ENCODE measurements at places on chromosomes 1 and 21. TPM values are rescaled to one million over a fixed set of nuclear protein-coding genes. Genes with fewer than 3 reads are reported as not detected.

AGMAT gene
- total RNA-seq = 0.84 TPM

DNA sequence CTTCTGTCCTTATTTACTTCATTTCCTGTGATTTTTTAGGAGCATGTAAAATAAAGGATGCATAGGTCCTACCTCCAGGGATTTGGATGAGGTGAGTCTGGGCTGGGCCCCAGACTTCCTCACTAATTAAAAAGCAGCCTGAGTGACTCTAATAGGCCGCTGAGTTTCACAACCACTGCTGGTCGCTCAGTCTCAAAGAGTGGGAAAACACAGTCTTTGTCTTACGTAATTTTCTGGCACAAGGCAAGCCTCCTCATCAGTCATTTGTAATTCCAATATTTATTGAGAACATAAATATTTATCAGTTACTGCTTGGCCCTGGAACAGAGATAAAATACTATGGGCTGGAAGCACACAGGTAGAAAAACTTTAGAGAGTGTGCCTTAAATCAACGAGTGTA is 195.4 kb upstream of the RUNX1 start:
- no peak for DNase-seq

HSD3B2 gene
- not detected for total RNA-seq

GRCh38 chr21:30487336-30487735 is at the start of gene KRTAP19-2:
TSS of gene KRTAP19-2 (minus strand) at chr21:30487436. CDS start at chr21:30487348, 88 bp downstream.
- no peak for DNase-seq

GRCh38 chr21:42688841-42689371 is 35.5 kb downstream of the PDE9A start:
- no peak for DNase-seq

DNA sequence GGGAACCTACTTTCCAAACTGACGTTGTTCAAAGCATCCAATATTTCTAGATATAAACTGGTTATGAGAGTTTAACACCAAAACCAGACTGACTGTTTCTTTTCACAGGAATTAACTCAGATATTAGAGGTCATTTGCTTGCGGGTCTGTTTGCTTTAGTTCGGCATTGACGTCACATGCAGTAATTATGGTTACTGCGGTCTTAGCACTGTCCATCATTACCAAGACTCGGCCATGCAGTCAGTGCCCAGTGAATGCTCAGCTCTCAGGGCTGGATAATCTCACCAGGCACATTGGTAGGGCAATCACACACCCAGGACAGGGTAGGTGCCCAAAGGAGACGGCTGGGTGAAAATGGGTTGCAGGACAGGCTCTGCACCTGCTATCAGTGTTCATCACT is 9.9 kb upstream of the F3 start:
- no peak for DNase-seq

WDR64 gene
- total RNA-seq = not detected

AIRE gene
- not detected for total RNA-seq

DNA sequence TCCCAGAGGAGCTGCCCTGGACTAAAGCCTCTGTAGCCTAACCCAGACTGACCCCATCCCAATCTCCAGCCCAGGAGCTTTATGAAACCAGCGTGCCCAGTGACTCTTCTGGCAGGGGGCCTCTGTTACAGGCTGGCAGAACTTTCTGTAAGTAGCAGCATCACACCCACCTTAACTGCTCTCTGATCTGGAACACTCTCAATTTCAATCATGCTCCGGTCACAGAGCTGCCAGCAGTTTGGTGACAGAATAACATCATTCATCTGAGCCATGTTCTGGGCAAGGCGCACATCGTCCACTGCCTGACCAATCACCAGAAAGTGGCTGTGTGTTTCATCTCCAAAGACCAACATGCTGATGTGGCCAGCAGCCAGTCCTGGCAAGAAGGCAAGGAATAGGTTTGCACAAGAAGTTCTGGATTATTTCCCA is 14.7 kb downstream of the ADCY10 start:
- DNase-seq = peak; percentile 71

USH2A gene
- 0.16 TPM for total RNA-seq

- peak; percentile 59 for DNase-seq
These were observed 10.9 kb upstream of the IL20 start for GRCh38 chr1:206854401-206855129.

DNA sequence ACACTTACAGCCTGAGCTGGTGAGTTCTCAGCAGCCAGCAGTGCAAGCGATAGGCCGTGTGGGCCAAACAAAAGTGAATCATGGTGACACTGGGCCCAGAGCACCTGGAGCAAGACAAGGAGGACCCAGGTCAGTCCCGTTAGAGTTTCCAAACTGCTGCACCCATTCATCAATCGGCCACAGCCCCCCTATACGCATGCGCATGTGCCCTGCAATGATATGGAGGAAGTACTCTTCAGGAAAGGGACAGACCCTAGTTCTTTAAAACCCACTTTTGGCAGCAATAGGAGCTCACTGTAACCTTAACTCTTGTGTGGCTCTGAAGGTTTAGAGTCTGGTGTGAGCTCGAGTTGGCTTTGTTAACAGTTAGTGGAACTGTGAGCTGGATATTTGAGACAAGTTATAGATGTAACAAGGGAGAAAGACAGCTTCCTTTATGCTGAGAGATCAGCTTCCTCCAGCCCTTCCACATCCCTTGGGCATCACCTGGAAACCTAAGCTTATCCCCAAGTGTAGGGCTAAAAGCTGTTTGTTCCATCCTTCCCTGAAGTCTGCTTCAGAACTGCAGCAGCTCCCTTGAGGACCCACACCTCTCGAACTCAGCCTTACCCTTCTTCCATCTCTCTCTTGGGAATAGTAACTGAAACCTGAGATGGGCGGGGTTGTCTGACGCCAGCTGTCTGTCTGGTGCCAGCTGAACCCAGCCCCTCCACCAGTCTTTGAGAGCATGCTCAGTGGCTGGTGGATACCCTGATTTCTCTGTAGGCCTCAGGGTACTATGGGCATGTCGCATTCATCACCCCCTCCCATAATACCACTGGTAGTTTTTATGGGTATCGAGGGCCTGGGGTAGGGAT is 17.7 kb downstream of the NMNAT1 start:
- DNase-seq = no peak

- no peak for DNase-seq
These were observed 286.0 kb downstream of the PLA2G4A start for GRCh38 chr1:187114792-187115191.

GUCA2B gene
- total RNA-seq = not detected

TMEM54 gene
- 6.3 TPM for total RNA-seq

- no peak for DNase-seq
These were observed 31.9 kb upstream of the TNFSF4 start for GRCh38 chr1:173239058-173239457.

LDLRAD1 gene
- total RNA-seq = not detected

DNA sequence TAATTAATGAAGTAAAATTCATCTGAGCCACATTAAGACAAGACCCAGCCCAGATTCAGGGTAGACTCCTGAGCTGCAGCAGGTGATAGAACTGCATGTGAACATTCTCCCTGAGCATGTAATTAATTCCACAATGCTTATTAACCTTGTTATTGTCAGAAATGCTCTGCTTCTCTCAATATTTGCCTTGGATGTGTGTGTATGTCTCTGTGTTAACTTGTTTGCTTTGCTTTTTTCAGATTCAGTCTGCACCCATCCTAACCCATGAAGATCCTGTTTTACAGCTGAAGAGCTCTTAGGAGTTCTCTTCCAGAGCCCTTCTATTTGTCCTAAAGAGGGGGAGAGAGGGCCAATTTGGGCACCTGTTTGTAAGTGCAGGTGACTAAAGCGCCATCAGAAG is 143.2 kb upstream of the BMP8A start:
- DNase-seq = no peak

OR2L2 gene
- total RNA-seq = 0.16 TPM

KCNJ6 gene
- not detected for total RNA-seq

GRCh38 chr1:8134546-8135235 is 108.6 kb upstream of the ERRFI1 start:
- no peak for DNase-seq

GRCh38 chr1:204711947-204712701 is 26.6 kb upstream of the LRRN2 start:
- no peak for DNase-seq

GRCh38 chr1:186442651-186443375 is 18.1 kb downstream of the PDC start:
- DNase-seq = no peak

DNA sequence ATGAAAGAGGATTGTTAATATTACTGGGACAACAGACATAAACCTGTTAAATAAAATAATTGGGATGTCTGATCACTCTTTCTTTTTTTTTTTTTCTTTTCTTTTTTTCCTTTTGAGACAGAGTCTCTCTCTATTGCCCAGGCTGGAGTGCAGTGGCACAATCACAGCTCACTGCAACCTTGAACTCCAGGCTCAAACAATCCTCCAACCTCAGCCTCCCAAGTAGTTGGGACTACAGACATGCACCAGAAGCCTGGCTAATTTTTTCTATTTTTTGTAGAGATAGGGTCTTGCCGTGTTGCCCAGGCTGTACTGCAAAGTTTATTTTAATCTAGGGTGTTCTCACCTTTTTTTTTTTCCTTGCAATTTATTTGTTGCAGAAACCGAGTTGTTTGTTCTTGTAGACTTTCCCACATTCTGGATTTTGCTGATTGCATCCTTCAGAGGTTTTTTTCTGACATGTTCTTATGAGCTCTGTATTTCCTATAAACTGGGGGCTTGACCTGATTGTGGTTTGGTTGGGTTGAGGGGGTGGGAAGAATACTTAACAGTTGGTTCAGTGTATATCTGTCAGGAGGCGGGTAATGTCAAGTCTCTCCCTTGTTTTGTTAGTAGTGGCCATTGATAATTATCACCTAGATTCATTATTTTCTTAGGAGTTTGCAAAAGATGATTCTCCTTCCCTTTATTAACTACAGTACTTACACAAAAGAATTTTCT is 125.2 kb downstream of the MAST2 start:
- no peak for DNase-seq

GRCh38 chr1:161021165-161021969 is 415 bp upstream of the F11R start:
- peak; percentile 57 for DNase-seq

DNA sequence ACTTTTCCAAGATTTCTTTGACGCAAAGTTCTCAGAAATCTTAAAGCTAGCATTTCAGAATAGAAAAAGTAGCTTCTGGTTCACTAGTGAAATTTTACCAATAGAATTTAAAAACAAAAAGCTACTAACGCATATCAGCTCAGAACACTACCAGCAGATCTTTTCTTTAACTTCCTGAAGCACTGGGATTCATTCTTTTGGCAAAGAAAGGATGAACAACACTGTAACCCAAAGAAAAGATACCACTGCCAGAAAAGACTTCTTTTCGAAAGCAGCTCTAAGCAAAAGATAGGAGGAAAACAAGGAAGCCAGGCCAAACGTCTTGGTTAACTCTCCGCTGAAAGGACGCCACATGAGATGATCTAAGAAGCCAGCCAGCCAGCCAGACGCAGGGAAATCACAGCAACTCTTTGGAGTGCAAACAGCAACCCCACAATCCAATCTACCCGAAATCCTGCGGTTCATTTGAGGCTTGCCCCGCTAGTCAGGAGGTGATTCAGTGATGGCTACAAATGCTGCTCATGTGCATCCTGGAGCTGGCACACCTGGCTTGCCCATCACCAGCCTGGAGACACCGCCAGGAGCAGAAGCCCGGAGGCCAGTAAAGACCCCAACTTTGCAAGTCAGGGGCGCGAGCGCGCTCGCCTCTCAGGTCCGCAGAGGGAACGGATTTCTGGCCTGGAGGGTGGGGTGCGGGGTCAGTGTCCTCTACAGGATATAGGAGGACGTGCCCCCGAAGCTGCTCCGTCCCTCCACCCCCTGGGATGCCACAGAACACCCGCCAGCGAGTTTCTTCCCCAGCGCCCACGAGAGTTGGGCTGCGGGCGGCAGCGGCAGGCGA is 812 bp downstream of the NBPF1 start:
- DNase-seq = peak; percentile 76

DNA sequence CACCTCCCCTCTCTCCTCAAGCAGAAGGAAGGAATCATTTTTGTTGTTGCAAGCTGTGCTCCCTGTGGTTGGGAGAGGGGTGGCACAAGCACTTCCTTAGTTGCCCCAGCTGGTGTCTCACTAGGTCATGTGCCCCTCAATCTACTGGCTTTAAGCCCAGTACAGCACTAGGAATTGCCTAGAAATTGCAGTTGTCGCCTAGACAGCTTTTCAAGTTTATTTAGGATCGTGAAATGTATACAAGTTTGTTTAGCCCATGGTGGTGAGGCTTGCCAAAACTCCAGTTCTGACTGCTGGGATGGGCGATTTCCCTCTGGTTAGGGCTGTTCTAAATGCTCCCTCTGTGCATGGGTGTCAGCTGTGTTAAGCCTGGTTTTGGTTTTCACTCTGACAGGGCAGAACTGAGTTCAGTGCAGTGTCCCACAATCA is 126.8 kb upstream of the ZNF644 start:
- peak; percentile 16 for DNase-seq

DNA sequence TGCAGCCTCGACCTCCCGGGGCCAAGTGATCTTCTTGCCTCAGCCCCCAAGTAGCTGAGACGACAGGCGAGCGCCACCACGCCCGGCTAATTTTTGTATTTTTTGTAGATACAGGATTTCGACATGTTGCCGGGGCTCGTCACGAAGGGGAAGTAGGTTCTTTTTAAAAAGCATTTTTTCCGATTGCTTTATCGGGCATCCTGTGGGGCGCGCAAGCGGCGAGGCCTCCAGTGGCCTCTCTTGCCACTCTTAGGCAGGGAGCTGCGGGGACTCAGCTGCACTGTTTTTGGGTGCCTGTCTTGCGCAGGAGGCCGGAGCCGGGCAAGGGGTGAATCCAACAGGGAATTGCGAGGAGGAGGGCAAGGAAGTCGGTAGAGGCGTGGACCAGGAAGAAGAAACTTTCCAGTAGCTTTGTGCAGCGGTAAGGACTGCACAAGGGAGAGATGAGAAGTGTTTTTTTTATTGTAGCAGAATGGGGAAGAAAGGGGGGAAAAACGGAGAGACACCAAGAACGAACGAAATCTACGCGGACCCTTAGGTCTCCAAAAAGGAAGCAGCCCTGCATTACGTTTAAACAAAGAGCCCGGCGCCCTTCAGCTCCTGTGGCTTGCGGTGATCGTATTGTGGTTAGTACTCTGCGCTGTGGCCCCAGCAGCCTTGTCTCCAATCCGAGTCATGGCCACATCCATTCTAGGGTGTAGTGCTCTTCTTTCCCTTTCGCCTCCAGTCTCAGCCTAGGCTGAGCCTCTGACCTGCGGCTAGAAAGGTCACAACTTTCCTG is 164.8 kb downstream of the PPIAL4G start:
- no peak for DNase-seq
